ENCODE measurements at places on chromosomes 3 and 15.

DNA sequence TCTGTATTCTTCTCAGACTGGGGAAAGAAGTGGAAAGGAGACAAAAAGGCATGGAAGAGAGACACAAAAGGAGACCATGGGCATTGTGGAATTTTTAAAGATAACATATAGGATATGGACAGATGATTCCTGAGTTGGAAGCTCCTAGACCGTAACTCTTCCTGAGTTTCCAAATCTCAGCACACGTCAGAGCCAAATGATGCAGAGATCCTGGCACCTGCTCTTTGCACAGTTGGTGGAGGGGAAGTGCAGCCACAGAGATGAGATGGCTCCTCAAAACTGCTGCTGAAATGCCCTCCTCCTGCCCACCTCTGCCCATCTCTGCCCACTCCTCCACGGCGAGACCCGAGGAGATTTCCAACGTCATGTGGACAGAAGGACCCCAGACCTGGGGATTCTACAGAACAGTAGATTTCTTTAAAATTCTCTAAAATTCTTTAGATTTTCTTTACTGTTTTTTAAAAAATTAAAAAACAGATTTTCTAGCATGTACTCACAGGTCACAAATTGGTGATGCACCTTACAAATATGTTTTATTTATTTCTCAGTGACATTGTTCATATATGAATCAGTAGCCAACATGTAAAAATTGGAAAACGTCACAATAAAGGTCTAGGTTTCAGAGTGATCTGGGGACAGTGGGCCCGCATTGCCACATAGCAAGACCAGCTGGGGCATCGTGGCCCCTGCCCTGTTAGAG is 8.1 kb downstream of the CPN2 start:
- no peak for DNase-seq

DNA sequence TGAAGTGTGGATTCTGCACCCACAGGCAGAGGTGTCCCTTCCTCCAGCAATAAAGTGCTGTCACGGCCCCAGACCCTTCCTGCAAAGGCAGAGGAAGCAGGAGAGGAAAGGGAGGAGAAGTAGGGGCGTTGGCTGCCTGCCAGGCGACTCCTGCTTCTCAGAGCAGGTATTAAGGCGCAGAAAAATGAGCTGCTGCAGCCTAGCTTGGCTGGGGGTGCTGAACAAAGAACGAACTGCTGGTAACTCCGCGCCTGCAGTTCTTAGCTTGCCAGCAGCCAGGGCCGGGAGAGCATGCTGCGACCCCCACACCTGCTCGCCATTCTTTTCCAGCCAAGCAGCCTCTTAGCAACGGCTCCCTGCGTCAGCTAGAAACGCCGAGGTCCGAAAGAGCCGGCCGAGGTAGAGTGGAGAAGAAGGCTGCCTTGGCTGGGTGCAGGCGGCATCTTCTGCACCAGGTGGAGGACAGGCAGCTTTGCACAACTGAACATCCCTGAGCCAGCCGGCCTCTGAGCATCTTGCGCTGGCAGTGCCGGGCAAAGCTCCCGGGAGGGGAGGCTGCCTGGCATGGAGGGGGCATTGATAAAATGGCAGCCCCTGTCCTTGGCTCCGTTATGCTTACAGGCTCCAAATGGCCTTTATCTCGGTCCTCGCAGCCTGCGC is 296.0 kb downstream of the MEX3B start:
- no peak for DNase-seq

DNA sequence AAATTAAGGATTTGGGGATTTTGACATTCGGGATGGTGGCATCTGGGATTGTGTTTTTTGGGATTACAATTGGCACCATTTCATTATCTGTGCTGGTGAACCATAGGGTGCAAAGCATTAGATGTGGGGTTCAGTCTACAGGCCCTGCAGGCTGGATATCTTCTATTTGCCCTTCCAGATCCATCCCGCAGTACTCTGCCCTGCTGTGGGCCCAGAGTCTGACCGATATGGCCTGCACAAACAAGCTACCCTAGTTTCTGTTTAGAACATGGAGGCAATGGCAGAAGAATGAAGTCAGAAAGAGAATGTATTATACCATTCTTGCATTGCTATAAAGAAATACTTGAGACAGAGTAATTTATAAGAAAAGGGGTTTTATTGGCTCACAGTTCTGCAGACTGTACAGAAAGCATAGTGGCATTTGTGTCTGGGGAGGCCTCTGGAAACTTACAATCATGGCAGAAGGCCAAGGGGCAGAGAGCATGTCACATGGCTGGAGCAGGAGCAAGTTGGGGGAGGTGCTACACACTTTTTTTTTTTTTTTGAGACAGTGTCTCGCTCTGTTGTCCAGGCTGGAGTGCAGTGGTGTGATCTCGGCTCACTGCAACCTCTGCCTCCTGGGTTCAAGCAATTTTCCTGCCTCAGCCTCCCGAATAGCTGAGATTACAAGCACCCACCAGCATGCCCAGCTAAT is 93.7 kb downstream of the NCEH1 start:
- no peak for DNase-seq

GRCh38 chr15:47404877-47405276 is 312.4 kb upstream of the SEMA6D start:
- DNase-seq = no peak

DNA sequence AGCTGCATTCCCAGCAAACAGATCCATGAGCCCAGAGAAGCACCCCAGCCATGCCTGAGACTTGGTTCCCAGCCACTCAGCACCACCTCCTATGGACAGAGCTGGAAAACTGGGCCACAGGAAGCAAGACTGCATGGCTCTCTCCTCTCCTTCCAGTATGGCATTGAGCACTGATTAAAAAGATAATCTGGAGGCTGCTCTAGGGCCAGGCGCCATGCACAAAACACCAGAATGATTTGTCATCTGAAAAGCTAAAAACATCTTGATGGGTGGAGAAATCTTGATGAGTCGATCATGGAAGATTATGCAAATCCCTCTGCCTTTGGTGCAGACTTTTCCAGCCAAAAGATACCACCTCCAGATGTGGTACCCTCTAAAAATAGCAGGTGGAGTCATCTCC is 62.7 kb upstream of the MRPS22 start:
- peak; percentile 57 for DNase-seq

- no peak for DNase-seq
Observed at GRCh38 chr15:61613729-61614128, 384.6 kb upstream of the RORA start.

DNA sequence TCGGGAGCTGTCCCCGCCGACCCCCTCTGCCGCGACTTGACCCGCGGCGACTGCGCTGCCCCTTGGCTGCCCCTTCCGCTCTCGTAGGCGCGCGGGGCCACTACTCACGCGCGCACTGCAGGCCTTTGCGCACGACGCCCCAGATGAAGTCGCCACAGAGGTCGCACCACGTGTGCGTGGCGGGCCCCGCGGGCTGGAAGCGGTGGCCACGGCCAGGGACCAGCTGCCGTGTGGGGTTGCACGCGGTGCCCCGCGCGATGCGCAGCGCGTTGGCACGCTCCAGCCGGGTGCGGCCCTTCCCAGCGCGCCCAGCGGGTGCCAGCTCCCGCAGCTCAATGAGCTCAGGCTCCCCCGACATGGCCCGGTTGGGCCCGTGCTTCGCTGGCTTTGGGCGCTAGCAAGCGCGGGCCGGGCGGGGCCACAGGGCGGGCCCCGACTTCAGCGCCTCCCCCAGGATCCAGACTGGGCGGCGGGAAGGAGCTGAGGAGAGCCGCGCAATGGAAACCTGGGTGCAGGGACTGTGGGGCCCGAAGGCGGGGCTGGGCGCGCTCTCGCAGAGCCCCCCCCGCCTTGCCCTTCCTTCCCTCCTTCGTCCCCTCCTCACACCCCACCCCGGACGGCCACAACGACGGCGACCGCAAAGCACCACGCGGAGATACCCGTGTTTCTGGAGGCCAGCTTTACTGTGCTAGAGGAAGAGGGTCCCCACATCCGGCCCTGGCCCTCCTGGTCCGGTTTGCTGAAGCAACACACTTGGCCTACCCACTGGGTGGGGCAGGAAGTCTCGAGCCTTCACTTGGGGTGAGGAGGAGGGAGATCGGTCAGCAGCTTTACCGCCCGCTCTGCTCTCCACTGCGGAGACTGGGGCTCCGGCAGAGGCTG is at the start of gene RASSF1:
TSS of gene RASSF1 (minus strand) at position 389 of the 882 bp plus-strand sequence. CDS start at position 358, 31 bp downstream.
- DNase-seq = no peak

- no peak for DNase-seq
Observed at GRCh38 chr3:134765468-134765867, 29.6 kb upstream of the EPHB1 start.

GRCh38 chr3:109384164-109384563 is 46.8 kb upstream of the DPPA4 start:
- no peak for DNase-seq

DNA sequence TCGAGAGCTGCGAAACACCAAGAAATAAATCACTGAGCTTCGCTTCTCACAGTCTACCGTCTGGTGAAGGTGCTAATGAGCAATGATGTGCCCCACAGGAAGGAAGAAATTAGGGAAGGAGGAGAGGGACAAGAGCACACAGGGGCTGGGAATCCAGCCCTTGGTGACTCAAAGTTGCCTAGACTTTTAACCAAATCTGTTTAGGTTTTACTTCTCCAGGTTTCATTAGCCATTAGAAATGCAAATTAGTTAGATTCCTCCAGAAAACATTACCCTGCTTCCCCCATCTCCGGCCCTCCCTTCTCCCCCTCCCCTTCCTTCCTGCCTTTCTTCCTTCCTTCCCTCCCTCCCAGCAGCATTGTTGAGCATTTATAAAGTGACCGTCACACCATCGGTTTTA is 59.3 kb upstream of the UBE2E1 start:
- no peak for DNase-seq

DNA sequence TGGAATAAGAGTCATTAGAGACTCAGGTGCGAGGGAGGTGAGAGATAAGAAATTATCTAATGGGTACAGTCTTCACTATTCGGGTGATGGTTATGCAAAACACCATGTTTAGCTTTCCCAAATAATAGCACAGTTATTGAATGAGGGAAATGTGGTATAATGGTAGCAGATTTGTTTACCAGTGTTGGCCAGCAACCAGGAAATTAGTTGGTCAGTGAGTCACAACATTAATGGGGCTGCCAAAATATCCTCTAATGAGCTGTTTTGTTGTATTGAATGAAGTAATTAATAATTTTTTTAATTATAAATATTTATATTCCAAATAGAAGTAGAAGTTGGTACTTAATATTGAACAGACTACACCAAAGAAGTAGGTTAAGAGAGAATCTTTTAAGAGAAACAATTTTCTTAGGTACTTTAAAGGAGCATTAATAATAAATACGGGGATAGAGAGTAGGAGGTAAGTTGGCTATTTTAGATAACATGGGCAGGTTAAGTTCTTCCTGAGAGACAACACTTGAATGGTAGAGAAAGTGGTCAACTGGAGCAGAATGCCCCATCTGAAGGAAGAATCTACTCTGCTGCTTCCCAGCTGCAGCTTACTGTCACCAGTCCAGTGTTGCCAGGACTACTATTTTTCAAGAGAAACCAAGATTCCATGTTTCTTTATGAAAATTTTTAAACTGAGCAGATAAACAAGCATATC is 218.8 kb downstream of the UBE2E2 start:
- no peak for DNase-seq

DNA sequence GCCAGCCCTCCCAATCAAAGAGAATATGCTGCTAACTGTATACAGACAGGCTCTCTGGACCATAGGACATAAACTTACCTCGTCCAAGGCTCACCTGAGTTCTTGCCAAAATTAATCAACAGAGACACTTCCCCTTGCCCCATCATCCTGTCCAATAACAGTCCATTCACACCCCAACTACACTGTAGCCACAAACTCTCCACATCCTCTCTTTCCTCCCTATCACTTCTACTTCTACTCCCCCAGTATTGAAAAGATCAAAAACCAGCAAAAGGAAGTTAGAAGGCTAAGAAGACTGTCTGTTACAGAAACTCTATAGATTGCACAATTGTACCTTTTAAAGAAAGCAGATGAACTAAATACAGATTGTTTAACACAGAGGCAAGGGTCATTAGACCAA is 133.5 kb upstream of the STT3B start:
- no peak for DNase-seq

All from AG09309 (cell line).